ENCODE measurements at places on chromosomes 3 and 15.

GRCh38 chr3:125121246-125122010 is 65.6 kb upstream of the HEG1 start:
- no peak for DNase-seq

DNA sequence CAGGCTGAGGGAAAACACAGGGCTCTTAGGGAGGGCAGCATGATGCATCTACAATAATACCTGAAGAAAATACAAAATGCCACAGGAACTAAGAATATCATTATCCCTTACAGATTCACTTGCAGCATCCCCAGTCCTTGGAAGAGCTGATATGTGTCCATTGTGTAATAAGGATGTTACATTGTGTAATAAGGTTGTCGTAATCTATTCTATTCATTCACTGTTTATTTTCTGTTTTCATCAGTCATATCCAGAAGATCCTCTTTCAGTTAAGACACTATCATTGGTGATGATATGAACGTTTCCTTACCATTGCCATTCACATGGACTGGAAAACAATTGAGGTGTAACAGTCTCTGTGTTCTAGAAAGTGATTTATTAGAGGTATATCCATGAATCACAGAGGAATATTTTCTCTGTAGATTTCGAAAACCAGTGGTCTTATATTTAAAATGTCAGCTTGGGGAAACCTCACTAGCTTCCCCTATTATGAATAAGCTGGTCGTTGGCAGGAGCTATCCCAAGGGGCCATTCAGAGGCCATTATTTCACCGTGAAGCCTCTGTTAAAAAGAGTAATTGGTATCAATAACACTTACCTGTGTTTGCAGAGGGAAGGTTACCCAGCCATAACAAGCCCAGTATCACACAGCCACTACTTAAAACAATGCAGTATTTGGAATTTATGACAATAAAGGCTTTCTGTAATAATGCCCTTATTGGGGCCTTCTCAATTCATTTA is 241.1 kb downstream of the ZNF385D start:
- no peak for DNase-seq

DNA sequence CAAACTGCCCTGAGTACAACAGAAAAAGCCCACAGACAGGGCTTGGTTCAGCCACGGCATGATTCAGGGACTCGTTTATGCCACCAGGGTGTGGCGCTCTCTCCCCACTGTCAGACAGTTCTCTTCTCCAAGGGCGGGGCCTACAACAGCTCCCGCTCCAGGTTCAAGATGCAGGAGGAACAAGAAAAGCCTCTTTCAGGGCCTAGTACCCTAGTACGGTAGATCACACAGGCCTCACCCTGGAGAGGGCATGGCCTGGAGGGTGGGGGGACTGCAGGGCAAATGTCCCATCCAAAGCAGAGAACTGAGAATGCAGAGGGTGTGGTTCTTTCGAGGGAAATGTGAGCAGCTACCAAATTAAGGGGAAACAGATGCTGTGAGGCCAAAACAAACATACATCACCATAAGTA is 12.0 kb downstream of the MESD start:
- peak; percentile 73 for DNase-seq

GRCh38 chr3:151166161-151166560 is 36.9 kb downstream of the GPR171 start:
- no peak for DNase-seq

GRCh38 chr15:95610945-95611344 is 719.6 kb upstream of the NR2F2 start:
- DNase-seq: no peak

- DNase-seq: no peak
These were observed 54.6 kb downstream of the CAPN3 start for GRCh38 chr15:42413920-42414319.

- DNase-seq: no peak
These were observed 225.8 kb upstream of the UMPS start for GRCh38 chr3:124504332-124505059.

GRCh38 chr3:176692966-176693785 is 504.1 kb downstream of the TBL1XR1 start:
- no peak for DNase-seq

GRCh38 chr3:88795503-88795902 is 311.9 kb upstream of the EPHA3 start:
- DNase-seq: no peak

- peak; percentile 63 for DNase-seq
These were observed 11.5 kb upstream of the CHAC1 start for GRCh38 chr15:40941528-40942336.

DNA sequence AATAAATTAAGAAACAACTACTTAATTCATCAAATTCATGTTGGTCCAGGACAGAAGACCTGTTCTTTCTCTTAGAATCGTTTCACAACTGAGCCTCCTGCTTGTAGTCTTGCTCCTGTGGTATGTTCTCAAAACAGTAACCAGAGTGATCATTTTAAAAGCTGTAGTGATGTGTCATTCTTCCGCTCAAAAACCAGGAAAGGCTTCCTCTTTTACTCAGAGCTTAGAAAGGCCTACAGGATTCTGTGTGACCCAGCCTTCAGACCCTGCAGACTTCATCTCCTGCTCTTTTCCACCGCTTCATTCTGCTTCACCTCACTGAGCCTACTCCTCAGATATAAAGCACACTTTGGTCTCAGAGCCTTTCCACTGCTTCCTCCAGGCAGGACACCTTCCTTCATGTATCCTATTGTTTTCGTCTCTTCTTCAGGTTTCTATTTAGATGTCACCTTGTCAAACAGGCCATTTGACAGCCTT is 22.7 kb downstream of the ST6GAL1 start:
- no peak for DNase-seq

GRCh38 chr15:64731805-64732151 is 43.6 kb downstream of the RBPMS2 start:
- DNase-seq: no peak

- no peak for DNase-seq
These were observed 156.0 kb downstream of the CD47 start for GRCh38 chr3:107934808-107935207.

DNA sequence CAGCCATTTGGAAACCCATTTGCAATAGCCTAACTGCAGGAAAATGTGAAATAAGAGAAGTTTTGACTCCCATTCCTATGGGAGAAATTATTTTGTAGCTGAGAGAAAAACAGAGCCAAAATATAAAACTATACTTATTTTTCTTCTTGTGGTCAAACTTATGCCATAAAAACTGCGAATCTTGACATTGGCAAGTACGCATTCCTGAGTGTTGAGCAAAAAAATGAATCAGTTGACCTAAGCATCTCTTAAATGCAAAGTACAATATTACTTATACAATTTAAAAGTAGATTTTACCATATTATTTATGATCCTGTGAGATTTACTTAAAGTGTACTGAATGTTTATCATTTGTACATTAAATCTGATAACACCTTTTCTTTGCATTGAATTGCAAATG is 50.1 kb upstream of the CMC1 start:
- no peak for DNase-seq

- DNase-seq: no peak
These were observed 4.8 kb upstream of the CSK start for GRCh38 chr15:74776821-74777768.

DNA sequence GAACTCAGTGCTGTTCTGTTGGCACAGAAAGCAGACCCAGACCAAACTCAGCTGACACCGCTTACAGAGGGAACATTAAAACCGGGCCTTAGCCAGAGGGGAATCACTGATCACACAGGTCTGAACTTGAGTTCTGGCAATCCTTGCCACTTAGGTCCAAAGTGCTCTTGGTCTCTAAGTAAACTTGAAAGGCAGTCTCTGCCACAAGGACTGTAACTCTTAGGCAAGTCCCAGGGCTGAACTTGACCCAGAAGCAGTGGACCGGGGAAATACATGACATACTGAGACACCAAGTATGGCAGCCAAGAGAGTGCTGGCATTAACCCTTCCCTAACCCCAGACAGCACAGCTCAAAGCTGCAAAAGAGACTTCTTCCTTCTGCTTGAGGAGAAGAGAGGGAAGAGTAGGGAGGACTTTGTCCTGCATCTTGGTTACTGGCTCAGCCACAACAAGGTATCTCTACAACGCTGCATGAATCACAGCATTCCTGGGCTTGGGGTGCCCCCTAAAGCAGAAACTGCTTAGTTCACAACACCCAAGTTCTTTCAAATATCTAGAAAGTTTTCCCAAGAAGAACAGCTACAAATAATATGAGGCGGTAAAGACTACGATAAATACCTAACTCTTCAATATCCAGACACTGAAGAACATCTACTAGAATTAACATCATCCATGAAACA is 32.5 kb downstream of the NAALADL2 start:
- no peak for DNase-seq

DNA sequence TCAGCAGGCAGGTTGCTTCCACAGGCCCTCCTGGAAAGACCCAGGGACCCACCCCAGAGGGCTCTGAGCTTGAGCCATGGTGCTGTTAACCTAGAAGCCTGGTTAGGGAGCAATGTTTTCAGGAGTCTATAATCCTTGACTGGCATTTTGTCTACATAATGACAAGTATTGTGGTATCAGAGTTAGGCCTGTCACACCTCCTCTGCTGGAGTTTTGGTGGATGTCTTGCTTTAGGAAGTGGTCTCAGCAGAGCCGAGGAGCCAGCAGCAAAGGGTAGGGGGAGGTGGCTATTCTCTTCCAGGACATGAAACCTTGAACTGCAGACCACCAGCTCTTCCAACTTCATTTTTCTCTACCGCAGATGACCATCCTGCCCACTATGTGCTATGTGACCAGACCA is 76.1 kb downstream of the CLSTN2 start:
- DNase-seq: no peak

- DNase-seq: no peak
These were observed 5.5 kb downstream of the IL12A start for GRCh38 chr3:159994182-159994581.

DNA sequence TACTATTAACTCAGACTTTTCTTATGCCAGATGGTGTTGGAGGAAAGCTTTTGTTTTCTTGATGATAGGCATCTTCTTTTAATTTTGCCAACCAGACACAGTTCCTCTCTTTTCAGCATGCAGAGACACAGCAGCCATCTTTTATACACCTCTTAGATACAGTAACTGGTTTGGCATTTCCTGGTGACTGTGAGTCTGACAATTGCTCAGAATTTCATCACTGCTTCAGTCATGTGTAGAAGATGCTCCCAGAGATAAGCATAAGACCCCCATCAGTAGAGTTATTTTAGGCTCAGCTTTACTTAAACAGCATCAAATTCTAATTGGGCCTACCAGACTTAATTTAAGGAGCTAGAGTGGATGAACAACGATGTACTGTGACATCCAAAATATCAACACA is 779.0 kb downstream of the SQOR start:
- DNase-seq: no peak

GRCh38 chr15:85031944-85032558 is 50.4 kb downstream of the PDE8A start:
- DNase-seq: no peak

DNA sequence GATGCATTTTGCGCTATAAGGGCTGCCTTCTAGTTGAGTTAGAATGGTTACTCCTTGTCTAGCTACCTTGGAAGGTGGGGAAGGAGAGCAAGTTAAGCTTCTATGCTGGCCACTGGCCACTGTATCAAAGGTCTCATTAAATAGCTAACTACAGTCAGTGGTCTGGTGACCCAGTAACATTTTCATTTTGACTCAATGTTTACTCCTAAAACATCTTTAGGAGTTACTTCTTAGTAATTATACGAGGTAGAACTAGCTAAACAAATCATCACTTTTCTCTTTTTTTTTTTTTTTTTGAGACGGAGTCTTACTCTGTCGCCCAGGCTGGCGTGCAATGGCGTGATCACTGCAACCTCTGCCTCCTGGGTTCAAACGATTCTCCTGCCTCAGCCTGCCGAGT is 26.7 kb downstream of the ETV5 start:
- DNase-seq: no peak

DNA sequence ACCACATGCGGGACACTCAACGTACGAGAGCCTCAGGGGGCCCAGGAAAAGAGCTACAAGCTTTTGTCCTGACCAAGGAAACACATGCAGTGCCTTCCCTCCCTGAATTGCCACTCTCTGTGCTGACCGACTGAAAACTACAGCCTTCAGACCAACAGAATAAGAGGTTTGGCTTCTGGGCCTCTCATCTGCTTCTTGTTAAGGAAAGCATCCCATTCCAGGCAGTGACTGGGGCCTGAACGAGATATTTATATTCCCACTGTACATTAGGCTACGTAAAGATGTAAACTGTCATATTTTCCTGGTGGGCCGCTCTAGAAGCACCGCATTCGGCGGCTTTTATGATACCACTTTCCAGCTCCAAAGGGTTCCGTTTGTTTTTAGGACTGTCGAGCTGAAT is 208.9 kb upstream of the TPM1 start:
- no peak for DNase-seq

DNA sequence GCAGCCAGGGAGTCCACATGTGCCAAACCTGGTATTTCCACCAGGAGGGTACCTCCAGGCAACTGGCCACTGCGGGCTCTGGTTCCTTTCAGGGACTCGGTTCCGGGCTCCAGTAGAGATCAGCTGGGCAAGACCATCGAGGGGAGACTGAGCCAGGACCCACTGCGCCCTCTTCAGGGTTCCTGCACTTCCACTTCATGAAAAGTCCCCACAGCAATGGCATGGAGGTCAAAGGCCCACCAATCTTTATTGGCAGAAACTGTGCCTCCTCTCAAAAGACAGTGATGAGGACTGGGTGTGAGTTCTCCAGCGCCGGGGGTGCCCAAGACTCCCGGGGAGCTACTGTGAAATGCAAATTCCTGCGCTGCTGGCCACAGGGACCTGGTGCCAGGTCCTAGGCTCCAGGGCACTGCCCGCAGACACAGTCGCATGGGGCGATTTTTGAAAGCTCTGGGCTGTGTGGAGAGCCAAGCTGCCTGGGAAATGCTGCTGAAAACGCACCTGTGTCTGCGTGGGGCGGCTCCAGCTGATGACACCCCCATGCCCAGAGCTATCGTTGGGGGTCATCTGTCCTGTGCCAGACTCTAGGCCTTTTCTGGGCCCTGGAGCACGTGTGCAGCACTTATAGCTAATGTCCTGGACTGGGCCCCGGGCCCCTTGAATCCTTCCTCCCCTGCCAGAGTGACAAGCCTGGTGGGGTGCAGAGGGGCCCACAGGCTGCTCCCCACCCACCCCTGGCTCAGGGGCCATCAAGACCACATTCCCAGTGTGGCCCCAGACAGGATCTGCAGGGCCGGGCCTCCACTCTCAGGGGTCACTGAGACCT is 144.0 kb downstream of the NSMCE3 start:
- no peak for DNase-seq

- DNase-seq: no peak
These were observed 280.2 kb upstream of the ICE2 start for GRCh38 chr15:60758961-60759729.

GRCh38 chr3:44913868-44914468 is 39.6 kb downstream of the TGM4 start:
- DNase-seq: peak; percentile 43

DNA sequence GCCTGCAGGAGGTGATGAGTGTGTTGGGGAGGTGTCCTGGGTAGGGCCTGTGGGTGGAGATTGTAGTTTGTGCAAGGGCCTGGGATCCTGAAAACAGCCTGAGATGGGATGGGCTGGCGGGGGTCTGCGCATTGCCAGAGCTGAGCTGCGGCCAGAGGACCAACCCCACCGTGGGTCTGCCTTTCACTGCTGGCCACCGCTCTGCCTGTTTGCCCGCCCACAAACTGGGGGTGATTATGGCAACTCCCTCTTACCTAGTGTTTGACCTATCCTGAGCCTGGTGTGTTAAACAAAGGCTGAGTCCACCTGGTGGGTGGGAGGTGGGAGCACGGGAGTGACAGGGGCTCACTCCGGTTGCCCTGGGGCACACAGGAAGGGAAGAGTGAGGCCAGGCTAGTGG is 9.8 kb downstream of the ABTB1 start:
- no peak for DNase-seq

Data from A549 (cell line).